ENCODE measurements at places on chromosomes 6 and 20. TPM values are rescaled to one million over a fixed set of nuclear protein-coding genes. Genes with fewer than 3 reads are reported as not detected.

RAET1E gene
- total RNA-seq: under 0.01 TPM

OXT gene
- not detected for total RNA-seq

UBD gene
- 39.0 TPM for total RNA-seq

GPR6 gene
- not detected for total RNA-seq

FBXL4 gene
- 7.0 TPM for total RNA-seq

FRS3 gene
- total RNA-seq: 0.60 TPM

TINAG gene
- total RNA-seq: not detected

DUSP15 gene
- total RNA-seq: 0.79 TPM

CHMP4B gene
- 30.3 TPM for total RNA-seq

TREML1 gene
- total RNA-seq: not detected

SPEF1 gene
- total RNA-seq: not detected

AGPAT4 gene
- 6.8 TPM for total RNA-seq

CLVS2 gene
- not detected for total RNA-seq

PET117 gene
- 6.1 TPM for total RNA-seq

SLC52A3 gene
- under 0.01 TPM for total RNA-seq

ZC2HC1B gene
- total RNA-seq: not detected

ENPP5 gene
- total RNA-seq: not detected

SLC17A1 gene
- not detected for total RNA-seq

CTNNBL1 gene
- total RNA-seq: 23.4 TPM

FAM50B gene
- 4.8 TPM for total RNA-seq

IL20RA gene
- 0.40 TPM for total RNA-seq

ADGRF4 gene
- not detected for total RNA-seq

FAM83C gene
- total RNA-seq: not detected

SYNDIG1 gene
- not detected for total RNA-seq

DNMT3B gene
- 1.3 TPM for total RNA-seq

CRYBG1 gene
- total RNA-seq: 7.4 TPM

UBE3D gene
- total RNA-seq: 2.6 TPM

PTPRT gene
- not detected for total RNA-seq

NKAPL gene
- 0.22 TPM for total RNA-seq

MCM9 gene
- 11.7 TPM for total RNA-seq

PHF20 gene
- total RNA-seq: 17.9 TPM

IL17F gene
- total RNA-seq: not detected

IMPG1 gene
- not detected for total RNA-seq

DEFB114 gene
- total RNA-seq: not detected

TBC1D32 gene
- total RNA-seq: 2.4 TPM

PPP1R16B gene
- 163 TPM for total RNA-seq

IPCEF1 gene
- total RNA-seq: 1.3 TPM

MYLK2 gene
- total RNA-seq: 18.5 TPM

TGM3 gene
- not detected for total RNA-seq

KCNK5 gene
- total RNA-seq: not detected

MCM3 gene
- 47.3 TPM for total RNA-seq

SIRPB1 gene
- total RNA-seq: 0.22 TPM

MYLK4 gene
- 0.40 TPM for total RNA-seq

TDP2 gene
- 19.0 TPM for total RNA-seq

ZNF311 gene
- total RNA-seq: 0.22 TPM

C6orf58 gene
- total RNA-seq: not detected

HUS1B gene
- total RNA-seq: 0.79 TPM

PSMB1 gene
- total RNA-seq: 221 TPM

SOBP gene
- 0.20 TPM for total RNA-seq

PAX1 gene
- not detected for total RNA-seq

GLP1R gene
- total RNA-seq: not detected

HMGA1 gene
- total RNA-seq: 16.3 TPM

SLCO4A1 gene
- total RNA-seq: 0.65 TPM
